ENCODE measurements at places on chromosomes 6 and 20.

GRCh38 chr6:8005136-8005535 lies 59.1 kb downstream of the BLOC1S5 start:
- DNase-seq = no peak

GRCh38 chr6:101303495-101303894 lies 90.0 kb upstream of the GRIK2 start:
- DNase-seq = no peak

DNA sequence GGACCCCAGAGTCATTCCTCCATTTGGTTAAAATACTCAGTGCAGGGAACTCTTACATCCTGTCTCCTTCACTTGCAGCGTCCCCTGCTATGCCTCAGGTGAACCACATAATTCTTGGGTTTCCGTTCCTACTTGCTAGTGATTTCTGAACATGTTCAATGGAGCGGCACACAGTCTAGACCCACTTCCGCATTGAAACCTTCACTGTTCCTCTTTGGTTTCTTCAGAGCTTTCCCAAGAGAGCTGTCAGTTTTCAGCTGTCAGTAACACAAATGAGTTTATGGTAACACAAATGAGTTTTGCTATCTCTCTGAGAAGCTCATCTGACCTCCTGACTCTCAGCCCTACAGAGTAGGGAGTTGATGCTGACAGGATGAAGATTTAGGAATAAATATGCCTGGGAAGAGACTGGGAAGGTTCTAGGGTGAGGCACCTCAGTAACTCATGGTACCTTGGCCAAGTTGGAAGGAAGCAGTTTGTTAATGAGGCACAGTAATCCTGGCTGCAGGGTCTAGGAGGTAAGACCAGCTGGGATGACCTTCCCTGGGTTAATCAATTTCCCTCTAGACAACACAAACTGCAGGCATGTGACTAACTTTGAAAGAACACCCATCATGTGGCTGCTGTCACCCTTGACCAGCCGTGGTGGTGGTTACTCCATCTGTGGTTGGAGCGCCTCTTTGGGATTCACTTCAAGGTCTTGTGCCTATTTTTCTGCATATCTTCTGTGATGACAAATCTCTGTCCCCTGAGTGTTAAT lies 5.4 kb downstream of the SYS1 start:
- DNase-seq = no peak

DNA sequence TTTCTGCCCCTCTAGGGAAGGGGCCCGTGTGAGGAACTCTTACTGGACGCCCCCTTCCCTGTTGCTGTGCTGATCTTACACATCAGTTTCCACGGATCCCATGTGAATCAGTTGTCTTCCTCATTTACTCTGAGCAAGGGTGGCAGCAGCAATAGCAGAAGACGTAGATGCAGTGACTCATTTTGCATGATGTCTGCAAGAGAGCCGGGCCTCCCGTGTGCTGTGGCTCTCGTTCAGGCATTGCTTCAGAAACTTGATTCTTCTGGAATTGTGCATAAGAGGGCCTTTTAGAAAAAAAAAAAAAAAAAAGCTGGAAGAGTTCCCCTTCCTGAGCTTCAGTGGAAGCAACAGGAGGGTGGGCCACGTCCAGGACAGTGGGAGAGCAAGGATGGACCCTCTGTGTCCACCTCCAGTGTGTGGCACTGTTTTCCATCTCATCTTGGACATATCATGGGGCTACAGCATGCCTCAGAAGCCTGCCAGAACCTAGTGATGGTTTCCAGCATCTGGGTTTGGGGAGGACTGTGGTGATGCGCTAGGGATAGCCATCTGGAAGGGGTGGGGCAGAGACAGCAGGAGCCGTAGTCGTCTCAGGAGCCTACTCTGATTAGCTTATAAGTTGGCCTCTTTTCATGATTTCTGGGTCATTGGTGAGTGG lies 62.1 kb downstream of the FOXO3 start:
- DNase-seq = no peak

DNA sequence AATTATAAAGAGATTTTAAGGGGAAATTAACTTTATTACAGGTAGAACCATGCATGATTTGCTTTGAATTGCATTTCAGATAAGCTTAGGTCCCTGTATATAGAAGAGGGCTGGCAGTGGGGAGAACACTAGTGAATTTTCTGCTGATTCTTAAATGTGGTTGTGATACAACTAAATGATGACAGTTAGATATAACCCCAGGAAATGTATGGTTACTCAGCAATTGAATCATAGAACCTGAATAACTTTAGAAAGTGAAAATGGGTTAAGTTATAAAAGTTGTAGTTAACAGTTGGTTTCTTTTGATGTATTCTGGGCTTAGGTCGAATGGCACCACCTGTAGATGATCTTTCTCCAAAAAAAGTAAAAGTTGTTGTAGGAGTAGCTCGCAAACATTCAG lies 70.1 kb downstream of the PHF3 start:
- no peak for DNase-seq

DNA sequence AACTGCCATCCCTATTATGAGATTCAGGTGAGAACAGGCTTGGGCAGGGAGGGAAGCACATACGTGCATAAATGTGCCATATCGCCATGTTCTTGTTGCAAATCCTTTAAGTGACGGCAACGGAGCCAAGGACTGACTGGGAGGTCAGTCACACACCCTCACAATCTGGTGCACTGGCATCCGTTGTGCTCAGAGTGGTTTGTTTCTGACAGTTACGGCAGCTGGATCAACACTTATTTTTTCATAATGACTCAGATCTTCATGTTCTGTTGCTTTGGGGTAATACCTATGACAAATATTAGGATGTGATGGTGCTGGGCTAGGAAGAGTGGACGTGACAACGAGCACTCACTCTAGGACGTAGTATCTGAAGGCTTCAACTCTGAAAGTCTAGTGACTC lies 56.2 kb upstream of the PREP start:
- no peak for DNase-seq

GRCh38 chr6:75116946-75117345 lies 88.9 kb downstream of the COL12A1 start:
- no peak for DNase-seq

DNA sequence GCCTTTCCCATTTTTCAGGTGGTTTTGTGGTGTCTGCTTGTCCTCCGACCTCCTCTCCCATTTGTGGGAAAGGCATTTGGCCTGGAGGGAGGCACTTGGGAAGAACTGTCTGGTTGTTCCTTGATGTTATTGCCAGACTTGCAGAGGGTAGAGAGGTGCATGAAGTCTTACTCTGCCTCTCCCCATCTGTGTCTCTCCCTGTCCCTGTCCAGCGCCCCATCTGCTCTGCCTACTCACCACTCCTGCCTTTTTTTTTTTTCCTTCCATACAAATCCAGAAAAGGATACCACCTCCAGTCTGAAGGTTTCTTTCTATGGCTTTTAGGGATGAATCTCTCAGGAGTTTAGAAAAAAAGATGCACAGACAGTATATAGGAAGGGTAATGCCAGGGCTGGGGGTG lies 19.8 kb downstream of the PPARD start:
- no peak for DNase-seq

DNA sequence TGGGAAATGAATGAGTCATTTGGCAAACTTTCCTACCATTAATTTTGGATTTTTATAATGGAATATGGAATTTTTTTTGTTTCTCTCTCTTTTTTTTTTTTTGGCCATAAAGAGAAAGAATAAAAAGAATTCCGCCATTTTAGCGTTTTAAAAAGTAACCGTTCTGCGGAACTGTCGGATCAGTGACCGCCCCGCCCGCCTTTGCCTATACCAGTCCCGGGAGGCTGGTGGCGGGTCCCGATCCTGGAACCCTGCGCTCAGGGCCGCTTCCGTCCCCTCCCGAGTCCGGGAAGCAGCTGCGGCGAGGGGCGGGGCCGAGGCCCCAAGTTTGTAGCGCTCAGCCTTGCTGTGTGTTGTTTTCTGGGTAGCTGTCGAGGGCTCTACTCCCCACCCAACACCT lies 609 bp downstream of the L3MBTL1 start:
- DNase-seq = peak; percentile 43

DNA sequence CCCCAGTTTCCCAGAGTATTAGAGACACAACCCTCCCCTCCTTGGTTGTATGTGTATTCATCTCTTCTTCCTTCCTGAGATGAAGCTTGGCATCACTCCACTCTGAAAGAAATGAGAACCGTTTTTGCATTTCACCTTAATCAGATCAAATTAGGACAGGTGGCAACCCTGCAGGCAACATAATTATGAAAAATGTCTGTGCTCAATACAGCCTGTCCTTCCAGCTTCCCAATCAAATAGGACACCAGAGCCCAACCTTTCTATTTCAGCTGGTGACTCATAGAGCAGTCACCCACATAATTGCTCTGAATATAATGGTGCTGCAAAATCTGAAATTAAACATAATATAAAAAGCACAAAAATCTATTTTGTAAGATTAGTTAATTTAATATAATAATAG lies 310.2 kb upstream of the AGPAT4 start:
- no peak for DNase-seq

- no peak for DNase-seq
Measured at GRCh38 chr6:51569594-51569993, 517.8 kb downstream of the PKHD1 start.

GRCh38 chr20:13271977-13272975 lies 51.2 kb downstream of the ISM1 start:
- DNase-seq = no peak

DNA sequence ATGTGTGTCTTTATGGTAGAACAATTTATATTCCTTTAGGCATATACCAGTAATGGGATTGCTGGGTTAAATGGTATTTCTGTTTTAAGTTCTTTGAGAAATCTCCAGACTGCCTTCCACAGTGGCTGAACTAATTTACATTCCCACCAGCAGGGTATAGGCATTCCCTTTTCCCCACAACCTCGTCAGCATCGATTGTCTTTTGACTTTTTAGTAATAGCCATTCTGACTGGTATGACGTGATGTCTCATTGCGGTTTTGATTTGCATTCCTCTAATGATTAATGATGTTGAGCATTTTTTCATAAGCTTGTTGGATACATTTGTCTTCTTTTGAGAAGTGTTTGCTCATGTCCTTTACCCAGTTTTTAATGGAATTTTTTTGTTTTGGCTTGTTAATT lies 5.3 kb upstream of the TASP1 start:
- DNase-seq = peak; percentile 37

- DNase-seq = peak; percentile 87
Measured at GRCh38 chr6:21987501-21987957, 309.3 kb downstream of the PRL start.

- no peak for DNase-seq
Measured at GRCh38 chr6:170174771-170175643, 115.9 kb downstream of the DLL1 start.

GRCh38 chr6:74087899-74088298 lies 391.9 kb downstream of the CD109 start:
- DNase-seq = no peak

DNA sequence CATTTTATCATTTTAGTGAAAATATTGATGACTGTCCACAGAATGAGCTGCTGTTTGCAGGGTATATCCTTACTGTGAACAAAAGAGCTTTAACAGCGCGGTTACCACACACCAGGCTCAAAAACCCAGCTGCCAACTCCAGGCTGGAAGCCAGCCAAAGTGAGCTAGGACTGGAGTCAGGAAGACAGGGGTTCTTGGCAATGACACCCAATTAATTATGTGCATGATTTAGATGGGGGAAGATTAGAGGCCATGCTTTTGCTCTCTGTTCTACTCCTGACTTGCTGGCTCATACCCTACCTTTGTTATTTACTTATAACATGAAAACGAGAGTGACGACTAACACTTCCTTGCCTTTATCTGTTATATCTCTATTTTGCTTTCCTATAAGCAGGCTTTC lies 128.9 kb upstream of the SHLD1 start:
- no peak for DNase-seq

DNA sequence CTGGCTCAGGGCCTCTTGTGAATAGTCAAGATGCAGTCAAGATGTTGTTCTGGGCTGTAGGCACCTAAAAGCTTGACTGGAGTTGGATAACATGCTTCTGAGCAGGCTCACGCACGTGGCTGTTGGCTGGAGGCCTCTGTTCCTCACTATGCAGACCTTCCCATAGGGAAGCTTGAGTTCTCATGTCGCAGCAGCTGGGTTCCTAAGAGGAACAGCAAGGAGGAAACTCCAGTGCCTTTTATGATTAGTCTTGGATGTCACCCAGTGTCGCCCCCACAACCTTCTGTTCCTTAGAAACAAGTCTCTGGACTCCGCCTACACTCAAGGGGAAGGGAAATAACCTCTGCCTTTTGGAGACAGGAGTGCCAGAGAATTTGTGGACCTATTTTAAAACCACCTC lies 210.7 kb downstream of the BCAS1 start:
- DNase-seq = no peak

GRCh38 chr6:30149858-30150550 lies 11.0 kb downstream of the TRIM10 start:
- no peak for DNase-seq

GRCh38 chr6:111230351-111231089 lies 143.2 kb downstream of the SLC16A10 start:
- no peak for DNase-seq

GRCh38 chr20:4325548-4326187 lies 310.3 kb upstream of the RNF24 start:
- no peak for DNase-seq

DNA sequence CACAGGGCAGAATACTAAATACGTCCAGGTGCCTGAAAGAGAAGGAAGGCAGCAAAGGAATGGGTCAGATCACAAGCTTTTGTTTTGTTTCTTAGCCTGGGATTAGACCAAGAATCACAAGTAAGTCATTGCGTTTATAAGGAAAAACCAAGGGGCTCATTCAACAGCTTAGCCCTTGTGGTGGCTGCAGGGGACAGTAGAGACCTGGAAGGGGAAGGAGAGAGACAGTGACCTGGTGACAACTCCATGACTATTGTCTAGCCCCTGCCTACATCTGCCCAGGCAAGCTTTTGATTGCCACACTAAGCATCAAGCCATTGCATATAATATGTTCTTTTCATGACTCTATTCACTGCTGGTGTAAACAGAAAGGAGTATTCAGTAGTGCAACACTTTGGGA lies 30.2 kb upstream of the TBC1D7 start:
- no peak for DNase-seq

GRCh38 chr6:132961122-132961521 lies 146.8 kb downstream of the RPS12 start:
- peak; percentile 7 for DNase-seq

DNA sequence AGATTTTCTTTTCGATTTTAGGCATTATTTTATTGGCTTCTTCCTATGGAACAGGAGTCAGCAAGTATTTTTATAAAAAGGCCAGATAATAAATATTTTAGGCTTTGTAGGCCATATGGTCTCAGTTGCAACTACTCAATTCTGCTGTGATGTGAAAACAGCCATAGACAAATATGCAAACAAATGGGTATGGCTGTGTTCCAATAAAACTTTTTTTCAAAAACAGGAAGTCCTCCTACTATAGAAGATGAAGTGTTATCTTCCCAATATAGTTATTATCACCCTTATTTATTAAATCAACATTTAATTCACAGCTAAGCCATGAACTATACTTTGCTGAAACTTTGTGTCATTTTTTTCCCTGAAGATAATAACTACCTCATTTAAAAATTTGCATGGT lies 57.2 kb downstream of the CHD6 start:
- no peak for DNase-seq

GRCh38 chr6:127855542-127856159 lies 45.2 kb downstream of the THEMIS start:
- DNase-seq = peak; percentile 22

DNA sequence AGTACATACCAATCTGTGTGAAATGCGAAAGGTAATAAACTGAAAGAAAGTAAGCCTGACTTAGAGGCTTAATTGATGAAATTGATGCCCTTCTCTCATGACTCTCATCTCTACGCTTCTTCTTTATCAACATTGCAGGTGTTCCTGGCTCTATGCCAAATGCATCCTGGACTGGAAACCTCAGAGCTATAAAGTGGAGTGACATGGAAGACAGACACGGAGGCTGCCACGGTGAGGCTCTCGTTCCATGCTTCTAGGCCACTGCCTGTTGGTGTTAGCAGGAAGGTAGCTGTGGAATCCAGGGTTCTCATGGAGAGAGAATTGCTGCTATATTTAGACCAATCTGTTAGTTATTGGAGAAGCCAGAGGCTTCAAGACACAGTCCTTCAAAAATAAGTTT lies 73.2 kb downstream of the C6orf52 start:
- DNase-seq = no peak

Measured in Calu3 (cell line).